GM12891 (cell line): ENCODE measurements at places on chromosomes 6 and 20.

DNA sequence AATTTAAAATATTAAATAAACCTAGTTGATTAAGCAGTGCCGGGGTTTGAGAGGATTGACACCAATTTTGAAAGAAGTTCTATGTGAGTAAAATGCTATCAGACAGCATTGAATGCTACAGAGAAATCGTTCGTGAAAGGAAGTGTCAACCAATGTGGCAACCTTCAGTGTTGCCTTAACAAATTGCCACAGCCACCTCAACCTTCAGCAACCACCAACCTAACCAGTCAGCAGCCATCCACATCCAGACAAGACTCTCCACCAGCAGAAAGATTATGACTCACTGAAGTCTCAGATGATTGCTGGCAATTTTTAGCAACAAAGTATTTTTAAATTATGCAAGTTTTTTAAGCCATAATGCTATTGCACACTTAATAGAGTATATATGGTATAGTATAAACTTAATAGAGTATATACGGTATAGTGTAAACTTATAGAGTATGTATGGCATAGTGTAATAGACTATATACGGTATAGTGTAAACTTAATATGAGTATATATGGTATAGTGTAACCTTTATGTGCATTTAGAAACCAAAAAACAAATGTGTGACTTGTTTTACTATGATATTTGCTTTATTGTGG lies 65.3 kb upstream of the ID4 start:
- DNase-seq = no peak

GRCh38 chr6:15205321-15205720 lies 40.5 kb upstream of the JARID2 start:
- no peak for DNase-seq

- DNase-seq = no peak
These were observed 11.3 kb downstream of the TFAP2B start for GRCh38 chr6:50829898-50830444.

DNA sequence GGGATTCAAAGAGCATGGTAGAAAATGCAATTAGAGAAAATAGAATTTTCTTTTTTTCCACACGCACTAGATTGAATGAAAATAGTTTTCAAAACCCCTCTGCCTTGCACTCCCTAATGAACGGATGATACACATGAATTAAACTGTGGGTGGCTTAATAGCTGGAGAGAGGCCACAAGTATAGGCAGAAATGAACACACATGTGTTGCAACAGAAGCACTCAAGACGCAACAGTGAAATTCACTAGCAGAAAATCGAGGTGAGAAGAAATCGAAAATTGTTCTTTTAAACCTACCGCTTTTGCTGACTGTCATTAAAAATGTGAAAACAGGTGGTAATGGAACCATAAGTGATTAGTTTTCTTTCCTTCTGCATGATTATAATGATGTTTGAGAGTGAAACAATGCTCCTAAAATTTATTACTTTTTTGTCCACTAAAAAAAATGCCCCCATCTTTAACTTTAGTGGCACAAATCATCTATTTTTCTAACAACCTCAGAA lies 80.1 kb upstream of the SHLD1 start:
- DNase-seq = no peak

GRCh38 chr20:45685896-45686295 lies 15.9 kb upstream of the WFDC11 start:
- DNase-seq = no peak

GRCh38 chr6:118253741-118254140 lies 294.4 kb upstream of the PLN start:
- no peak for DNase-seq

GRCh38 chr6:14518515-14519217 lies 401.1 kb downstream of the CD83 start:
- DNase-seq = no peak

- no peak for DNase-seq
These were observed 310.3 kb downstream of the THBS2 start for GRCh38 chr6:168943231-168943905.

GRCh38 chr6:30845183-30845582 lies 39.1 kb upstream of the DDR1 start:
- DNase-seq = no peak

- DNase-seq = no peak
These were observed 301.1 kb downstream of the FOXC1 start for GRCh38 chr6:1910621-1911407.
